HepG2 (cell line): ENCODE measurements at places on chromosomes 2 and 18.

- no peak for DNase-seq
These were observed 34.8 kb downstream of the LBH start for GRCh38 chr2:30266051-30266621.

GRCh38 chr2:4762951-4763376 is 929.2 kb upstream of the SOX11 start:
- DNase-seq = no peak

DNA sequence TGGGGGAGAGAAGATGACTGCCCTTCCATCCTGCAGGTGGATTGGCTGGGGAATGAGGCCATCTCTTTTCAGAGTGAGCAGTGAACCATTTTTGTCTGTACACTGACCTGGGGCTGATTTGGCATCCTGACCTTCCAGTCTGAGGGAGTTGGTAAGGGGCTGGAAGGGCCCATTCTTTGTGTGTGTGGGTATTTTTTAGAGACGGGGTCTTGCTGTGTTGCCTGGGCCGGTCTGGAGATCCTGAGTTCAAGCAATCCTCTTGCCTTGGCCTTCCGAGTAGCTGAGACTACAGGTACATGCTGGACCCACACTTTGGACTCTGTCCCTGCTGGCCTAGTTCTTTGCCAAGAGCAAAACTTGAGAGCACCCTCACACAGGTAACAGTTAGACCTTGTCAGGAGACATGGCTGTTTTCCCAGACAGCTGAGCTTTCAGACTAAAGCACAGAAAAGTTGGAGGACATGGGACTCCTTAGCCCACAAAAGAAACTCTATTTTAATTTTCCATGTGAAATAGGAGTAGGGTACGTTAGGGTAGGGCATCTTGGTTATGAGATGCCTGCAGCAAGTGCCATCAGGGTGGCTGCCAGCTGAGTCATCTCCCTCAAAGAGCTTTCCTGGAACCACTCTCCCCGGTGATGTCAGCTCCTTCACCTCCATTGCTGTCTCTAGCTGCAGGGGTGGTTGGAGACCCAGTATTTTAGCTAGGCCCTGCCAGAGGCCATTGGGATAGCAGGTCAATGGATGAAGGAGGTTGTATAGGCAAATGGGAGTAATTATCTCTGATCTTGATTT is 60.7 kb downstream of the DGKD start:
- DNase-seq = no peak

DNA sequence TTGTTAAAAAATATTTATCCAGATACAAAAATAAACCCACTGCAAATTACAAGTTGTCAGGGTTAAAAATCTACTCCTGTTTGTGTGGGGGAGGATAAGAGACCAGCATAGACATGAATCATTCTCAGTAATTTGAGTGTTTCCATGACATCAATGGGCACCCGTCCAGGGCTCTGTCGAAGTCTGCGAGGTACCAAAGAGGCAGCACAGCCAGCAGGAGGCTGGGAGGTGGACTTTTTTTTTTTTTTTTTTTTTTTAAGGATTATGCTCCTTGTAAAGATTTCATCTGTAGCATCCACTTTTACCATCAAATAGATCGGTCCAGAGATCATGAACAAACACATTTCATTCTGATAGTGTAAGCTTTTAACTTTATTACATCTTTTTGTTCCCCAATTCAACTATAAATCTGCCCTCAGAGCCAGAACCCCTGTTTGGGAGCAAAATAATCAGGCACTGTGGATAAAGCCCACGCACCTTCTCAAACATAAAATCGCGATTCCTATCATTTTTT is 182.0 kb downstream of the TCF4 start:
- DNase-seq = no peak

DNA sequence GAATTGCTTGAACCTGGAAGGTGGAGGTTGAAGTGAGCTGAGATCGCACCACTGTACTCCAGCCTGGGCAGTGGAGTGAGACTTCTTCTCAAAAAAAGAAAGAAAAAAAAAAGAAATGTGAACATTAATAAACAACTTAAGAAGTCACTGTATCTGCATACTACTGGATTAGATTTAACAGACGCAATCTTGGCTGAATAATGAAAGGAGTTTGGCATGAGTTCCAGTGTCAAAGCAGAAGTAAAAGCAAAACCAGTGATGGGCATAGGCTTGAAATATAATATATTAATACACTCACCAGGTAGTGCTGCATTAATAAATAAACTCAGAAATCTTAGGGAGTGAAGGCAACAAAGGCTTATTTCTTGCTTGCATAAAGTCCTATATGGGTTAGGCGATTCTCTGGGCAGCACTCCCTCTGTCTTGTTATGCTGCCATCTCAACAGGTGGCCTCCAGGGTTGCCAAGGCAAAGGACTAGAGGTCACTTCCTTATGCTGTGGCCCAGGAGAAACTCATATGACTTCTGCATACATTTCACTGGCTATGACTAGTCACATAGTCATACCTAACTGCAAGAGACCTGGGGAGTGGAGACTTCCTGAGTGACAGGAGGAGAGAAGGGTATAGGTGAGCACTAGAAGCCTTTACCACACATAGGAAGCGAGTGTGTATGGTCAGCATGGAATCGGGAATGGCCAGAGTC is 296.2 kb upstream of the SPRED2 start:
- no peak for DNase-seq

DNA sequence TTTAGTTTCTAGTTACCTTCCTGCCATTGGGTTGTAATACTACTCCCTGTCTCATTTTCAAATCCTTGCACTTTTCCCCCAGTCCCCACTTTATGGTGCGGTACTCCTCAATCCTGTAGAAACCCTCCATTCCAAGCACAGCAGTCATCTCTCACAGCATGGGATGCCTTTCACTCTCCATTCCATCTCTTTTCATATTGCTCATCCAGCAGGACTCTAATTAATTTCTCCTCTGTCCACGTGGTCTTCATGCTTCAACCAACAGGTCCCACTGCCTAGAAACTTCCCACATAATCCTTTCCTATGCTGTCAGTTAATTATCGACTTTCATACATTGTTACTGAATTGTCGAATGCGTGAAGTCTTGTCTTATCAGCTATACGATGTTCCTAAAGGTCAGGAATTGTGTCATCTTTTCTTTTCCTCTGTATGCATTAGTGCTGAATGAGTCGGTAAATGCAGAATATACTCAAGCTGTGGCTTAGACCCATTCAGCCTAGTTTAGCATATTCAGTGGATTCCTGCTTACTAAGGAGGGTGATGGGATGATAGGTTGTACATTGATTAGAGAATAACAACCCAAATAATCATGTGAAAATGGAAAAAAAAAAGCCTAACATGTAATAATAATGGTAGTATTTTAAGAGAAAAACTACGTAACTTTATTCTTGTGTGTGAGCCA is 89.7 kb downstream of the CRIM1 start:
- DNase-seq = no peak

DNA sequence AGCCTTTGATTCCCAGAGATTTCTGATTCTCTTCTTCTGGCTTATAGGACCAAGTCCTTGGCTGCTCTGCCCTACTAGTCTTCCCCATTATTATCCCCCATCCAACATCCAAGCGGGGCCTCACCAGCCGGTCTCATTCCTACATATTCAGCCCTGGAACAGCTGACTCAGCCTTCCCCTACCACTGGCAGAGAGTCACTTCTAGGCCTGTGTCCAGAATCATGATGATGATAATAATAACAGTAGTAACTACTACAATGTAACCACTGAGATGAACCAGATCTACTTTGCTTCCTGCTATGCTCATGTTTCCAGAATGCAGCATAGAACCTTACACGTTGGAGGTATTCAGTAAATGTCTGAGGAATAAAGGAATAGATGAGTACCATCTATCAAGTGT is 295.2 kb downstream of the SRBD1 start:
- no peak for DNase-seq

DNA sequence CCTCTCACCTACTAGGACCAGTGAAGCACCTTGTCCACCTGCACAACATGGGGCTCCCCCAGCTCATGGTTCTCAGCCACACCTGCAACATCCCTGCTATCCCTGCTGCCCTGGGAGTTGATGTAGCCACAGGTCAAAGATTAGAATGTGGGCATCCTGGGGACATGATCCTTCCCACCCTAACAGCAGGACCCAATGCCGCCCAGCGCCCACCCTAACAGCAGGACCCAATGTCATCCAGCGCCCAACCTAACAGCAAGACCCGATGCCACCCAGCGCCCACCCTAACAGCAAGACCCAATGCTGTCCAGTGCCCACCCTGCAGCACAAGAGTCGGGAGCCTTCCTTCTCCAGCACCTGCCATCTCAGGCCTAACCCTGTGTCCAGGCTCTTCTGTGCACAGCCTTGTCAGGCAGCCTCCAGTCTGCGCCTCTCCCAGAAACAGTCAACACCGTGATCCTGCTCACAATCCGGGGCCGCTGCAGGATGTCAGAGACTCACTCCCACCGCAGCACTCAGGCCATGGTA is 237.3 kb upstream of the SALL3 start:
- no peak for DNase-seq
